Pulmonary artery endothelial cell (primary cell): ENCODE measurements at places on chromosomes 3 and 15.

DNA sequence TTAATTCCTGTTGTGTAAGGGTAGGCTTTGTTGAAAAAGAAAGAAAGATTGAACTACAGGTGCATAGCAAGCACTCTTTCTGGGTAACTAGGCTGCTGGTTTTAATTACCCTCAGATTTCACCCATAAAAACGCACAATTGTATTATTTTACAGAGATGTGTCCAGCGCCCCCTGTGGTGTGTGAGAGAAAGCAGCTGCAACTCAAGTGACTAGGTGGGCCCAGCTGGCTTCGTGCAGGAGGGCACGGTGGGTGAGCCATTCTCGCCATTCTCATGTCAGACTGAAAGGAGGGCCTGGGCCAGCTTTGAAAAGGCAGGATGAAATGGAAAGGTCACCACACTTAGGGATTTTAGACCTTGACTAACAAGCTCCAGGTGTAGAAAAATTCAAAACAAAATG lies 122.6 kb downstream of the LRIG1 start:
- no peak for DNase-seq

DNA sequence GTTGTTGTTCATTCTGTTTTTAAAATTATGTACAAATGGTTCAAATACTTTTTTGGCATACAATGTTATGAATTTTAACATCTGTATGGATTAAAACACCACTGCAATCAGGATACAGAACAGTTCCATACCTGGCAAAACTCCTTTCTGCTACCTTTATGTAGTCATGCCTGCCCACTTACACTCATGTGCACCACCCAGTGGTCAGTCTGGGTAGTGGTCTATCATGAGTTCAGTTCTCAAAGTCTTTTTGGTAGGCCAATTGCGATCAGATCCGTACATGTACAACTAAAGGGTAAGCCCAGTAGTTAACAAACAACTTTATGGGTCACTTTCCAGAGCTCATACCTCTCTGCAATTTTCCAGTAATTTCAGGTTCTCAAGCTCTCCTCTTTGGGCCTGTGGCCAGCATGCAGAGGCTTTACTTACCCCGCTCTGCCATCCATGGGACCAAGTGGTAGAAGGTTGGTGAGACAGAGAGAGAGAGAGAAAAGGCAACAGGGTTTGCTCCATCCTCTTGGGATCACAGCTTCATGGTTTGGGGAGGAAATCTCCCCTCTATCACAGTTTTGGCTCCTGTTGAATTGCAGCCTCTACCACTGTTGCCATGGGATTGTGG lies 63.9 kb upstream of the FAM98B start:
- DNase-seq: peak; percentile 15

DNA sequence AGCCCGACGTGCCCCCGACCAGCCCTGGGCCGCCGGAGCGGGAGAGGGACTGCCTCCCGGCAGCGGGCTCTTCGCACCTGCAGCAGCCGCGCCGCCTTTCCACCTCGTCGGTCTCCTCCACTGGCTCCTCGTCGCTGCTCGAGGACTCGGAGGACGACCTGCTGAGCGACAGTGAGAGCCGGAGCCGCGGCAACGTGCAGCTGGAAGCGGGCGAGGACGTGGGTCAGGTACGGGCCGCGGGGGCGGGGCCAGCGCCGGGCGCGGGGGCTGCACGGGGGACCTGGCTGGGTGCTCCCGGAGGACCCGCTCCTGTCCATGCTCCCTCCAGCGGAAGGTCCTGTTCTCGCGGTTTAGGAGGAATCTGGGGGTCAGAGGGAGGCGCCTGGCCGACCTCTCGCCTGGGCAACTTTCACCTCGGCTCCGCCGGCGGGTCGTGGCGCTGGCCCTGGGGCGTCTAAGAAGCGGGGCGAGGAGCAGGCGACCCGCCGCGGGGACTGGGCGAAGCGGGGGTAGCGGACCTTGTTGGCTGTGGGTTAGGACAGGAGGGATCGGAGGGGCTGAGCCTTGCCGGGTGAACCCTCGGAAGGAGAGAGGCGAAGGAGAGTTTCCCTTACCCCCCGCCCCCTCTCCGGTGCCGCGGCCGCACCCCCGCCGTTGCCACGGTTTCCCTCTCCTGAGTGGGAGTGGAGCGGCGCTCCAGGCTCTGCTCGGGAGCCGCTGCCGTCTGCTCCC lies 682 bp downstream of the ITPKA start:
- DNase-seq: no peak

DNA sequence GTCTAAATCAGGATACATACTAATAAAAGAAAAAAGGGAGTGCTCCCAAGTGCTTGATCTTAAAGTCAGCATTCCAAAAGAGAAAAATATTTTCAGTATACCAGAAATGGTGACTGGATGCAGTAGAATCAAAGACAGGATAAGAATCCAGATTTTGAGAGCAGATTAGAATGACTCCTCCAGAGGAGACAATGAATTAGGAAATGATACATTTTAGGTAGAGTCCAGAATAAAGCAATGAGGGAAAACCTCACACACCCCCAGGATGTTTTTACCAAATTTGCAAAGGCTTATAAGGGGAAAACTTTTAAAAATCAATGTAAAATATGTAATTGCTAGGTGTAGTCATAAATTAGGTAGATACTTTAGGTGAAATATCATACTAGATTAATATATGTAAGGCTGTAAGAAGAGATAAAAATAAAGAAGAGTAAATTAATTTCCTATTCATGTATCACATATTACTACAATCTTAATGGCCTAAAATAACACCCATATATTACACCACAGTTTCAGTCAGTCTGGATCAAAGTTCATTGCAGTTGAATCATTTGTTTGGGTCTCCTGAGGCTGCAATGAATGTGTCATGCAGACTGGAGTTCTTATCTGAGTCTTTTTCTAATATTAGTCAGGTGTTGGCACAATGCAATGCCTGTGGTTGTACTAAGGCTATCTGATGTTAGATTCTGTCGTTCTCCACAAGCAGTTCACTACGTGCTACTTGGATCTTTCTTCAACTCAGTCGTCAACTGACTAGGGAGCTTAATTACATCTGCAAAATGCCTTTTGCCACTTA lies 547.8 kb upstream of the EPHA6 start:
- no peak for DNase-seq

DNA sequence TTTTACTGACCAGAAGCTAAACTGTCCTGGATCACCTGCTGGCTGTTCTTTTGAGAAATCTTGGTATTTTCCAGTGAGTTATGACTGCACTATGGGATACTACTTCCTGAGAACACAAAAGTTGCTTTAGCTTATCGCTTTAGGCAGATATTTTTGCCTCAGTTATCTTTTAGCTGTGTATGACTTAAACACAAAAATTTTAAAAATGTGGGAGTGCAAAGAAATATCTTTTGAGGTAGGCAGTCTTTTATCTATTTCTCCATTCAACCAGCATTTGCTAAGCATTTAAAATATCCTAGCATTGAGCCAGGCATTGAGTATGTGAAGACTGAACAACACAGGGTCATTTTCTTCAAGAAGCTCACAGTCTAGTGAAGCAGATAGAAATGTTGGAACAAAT lies 981.9 kb downstream of the FHIT start:
- DNase-seq: no peak

- no peak for DNase-seq
These were observed 325.3 kb downstream of the NAALADL2 start for GRCh38 chr3:175184392-175184791.

DNA sequence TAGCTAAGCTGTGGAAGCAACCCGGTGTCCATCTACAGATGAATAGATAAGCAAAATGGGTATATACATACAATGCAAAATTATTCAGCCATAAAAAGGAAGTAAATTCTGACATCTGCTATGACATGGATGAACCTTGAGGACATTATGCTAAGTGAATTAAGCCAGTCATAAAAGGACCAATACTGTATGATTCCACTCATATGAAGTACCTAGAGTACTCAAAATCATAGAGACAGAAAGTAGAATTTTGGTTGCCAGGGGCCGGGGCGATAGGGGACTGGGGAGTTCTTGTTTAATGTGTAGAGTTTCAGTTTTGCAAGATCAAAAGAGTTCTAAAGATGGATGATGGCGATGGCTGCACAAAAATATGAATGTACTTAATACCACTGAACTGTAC lies 10.3 kb downstream of the EID1 start:
- DNase-seq: no peak

DNA sequence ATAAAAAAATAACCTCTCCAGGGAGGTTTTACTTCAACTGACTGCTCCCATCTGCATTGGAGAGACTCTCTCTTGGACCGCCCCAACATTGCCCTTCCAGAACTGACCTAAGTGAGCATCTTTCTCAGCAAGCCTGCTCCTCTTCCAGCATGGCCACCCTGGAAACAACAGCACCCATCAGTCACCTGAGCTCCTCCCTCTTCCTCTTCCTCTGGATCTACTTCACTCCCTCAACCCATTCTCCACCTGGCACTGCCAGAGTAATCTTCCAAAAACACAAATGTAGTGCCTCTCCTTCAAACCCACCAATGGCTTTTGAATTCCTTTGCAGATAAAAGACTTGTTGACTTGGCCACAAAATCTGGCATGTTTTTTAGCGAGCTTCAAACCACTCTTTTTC lies 128.8 kb upstream of the NR2F2 start:
- no peak for DNase-seq

- DNase-seq: no peak
These were observed 479.9 kb downstream of the CNTN4 start for GRCh38 chr3:2578560-2578959.

DNA sequence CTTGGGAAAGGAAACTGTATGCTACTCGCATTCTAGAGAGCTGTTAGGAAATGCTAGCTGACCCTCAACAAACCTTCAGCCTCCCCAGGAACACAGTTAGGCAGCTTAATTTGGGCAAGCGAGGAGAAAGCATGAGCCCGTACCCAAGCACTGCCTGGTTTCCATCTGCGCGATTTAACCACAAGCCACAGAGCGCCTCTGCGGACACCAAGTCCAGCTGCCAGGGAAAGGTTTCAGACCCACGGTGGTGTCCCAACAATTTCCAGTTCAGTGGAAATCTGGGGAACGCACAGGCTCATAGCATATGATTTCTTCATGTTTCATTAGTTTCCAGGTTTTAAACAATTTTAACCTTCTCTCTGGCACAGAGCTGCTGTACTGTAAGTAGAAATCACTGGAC lies 617.6 kb downstream of the FHIT start:
- no peak for DNase-seq

DNA sequence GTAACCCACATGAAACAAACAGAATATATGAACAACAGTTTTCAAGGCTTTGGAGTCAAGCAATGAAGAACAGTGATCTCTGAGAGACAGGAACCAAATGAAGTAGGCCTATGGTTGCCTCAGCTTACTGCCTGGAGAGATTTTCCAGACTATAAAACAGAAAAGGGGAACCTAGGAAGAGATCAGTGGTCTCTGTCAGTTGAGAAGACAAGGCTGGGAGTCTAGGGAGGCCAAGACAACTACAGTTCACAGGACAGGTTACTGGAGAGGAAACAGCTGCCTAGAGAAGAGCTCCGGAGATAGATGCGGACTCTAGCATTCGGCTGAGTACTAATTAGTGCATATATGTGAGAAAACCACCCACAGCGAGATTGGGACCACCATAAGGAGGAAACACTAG lies 87.7 kb downstream of the PLCH1 start:
- DNase-seq: no peak

DNA sequence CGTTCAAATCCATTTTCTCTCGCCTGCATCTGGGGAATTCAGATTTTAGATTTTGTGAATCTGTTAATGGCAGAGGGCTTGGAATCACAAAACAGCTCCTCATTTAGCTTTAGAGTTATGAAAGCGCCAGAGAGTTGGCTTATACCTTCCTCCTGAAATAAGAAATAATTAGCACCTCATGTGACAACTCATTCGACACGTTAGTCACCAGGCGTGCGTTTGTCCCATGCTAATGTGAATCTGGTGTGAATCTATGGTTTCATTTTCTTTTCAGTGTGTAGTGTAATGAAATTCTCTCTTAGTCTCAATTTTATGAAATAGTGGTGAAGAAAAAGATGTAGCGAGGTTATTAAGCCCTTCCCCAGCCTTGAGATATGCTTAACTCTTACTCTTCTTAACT lies 89.4 kb downstream of the EDEM1 start:
- no peak for DNase-seq
